ENCODE measurements at places on chromosomes 2 and 18. TPM values are rescaled to one million over a fixed set of nuclear protein-coding genes. Genes with fewer than 3 reads are reported as not detected.

Gene FBXO15
- 0.67 TPM for total RNA-seq

Gene CNGA3
- total RNA-seq: not detected

Gene NEU2
- not detected for total RNA-seq

Gene ARL6IP6
- total RNA-seq: 22.6 TPM

Gene SERPINB10
- total RNA-seq: not detected

Gene RTN4
- 537 TPM for total RNA-seq

Gene TMEM37
- 1.5 TPM for total RNA-seq

Gene SLC14A1
- total RNA-seq: not detected

Gene GALNT14
- 44.6 TPM for total RNA-seq

Gene SULT1C2
- total RNA-seq: 0.36 TPM
